ENCODE measurements at places on chromosomes 3 and 15.

DNA sequence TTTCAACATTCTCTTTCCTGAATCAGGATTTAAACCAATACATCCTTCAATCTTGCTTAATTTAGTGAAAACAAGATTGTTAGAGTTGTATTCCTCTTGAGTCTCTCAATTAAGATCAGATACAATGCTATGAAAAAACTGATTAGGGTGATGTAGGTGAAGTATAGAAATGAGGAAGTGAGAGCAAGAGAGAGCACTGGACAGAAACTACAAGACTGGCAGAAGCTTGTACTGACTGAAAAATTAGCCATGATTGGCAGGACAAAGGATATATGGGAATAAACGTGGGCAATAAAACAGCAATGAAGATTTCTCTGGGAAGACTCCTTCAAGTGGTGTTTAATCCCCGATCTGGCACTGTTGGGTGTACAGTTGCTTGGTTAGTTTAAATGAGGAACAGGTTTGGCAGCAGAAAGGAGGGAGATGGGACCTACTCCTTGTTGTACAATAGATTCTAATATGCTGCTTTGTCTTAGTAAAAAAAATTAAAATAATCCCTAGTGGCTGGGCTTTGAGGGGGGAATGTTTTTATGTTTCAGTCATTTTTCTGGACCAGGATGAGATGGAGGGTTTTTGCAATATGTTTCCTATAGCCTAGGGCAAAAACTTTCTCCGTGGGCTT, 252.7 kb downstream of the SLC9A9 start:
- no peak for DNase-seq

- no peak for DNase-seq
These were observed 166.7 kb downstream of the FRMD5 start for GRCh38 chr15:44028349-44028748.

DNA sequence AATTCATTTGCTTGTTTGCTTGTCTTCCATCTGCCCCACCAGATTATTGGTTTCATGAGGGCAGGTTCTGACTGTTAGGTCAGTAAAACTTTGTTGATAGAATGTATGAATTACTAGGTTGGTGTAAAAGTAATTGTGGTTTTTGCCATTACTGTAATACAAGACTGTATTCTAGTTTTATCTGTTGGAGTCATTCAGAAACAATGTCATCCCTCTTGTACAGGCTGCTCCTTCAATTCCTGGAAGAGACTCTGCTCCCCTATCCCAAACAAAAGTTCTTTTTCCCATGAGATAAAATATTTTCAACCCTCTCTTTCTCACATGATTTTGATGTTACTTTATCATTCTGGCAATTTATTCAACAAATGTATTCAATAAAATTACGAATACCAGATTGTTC, 115.0 kb downstream of the CHST2 start:
- no peak for DNase-seq

DNA sequence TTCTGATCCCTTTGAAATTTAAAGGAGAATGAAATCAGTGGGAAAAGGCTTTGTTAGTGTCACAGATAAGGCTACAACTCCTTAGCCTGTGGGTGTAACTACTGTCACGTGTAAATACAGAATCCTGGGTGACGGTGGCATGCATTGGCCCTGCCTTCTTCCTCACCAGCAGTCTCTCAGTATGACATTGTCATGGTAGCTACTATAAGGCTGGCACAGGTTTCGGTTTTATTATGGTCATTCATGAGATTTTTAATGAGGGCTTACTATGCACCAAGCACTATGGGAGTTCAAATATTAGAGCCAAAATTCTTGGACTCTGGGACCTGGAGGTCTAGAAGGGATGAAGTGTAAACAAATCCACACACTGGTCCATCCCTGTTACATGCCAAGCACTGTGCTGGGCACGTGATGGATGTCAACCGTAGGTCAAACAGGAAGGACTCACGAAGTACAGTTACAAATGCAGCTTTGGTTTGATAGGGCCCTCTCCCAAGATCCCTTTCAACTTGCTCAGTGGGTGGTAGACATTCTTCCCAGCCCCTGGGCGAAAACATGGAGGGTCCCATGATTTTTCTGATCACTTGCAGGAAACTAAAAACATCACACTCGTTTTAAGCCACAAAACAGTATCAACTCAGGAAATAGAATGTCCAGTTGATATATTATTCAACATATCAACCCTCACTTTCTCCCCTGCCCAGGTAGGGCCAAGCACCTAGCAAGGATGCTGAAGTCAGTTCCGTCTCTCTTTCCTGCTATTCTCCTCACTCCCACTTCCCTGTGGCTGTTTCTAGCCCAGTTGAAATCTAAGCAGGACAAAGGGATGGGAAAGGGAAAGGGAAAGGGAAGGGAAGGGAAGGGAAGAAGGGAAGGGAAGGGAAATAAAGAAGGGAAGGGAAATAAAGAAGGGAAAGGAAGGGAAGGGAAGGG, 25.3 kb downstream of the BFSP2 start:
- DNase-seq: no peak

- no peak for DNase-seq
These were observed 1.5 kb upstream of the FBXO22 start for GRCh38 chr15:75902129-75902557.

GRCh38 chr15:66850996-66851310, 148.9 kb downstream of the SMAD6 start:
- no peak for DNase-seq
